ENCODE measurements at places on chromosomes 11 and 22. TPM values are rescaled to one million over a fixed set of nuclear protein-coding genes. Genes with fewer than 3 reads are reported as not detected.

GRCh38 chr11:104105155-104105554 is 58.8 kb downstream of the PDGFD start:
- no peak for DNase-seq

DNA sequence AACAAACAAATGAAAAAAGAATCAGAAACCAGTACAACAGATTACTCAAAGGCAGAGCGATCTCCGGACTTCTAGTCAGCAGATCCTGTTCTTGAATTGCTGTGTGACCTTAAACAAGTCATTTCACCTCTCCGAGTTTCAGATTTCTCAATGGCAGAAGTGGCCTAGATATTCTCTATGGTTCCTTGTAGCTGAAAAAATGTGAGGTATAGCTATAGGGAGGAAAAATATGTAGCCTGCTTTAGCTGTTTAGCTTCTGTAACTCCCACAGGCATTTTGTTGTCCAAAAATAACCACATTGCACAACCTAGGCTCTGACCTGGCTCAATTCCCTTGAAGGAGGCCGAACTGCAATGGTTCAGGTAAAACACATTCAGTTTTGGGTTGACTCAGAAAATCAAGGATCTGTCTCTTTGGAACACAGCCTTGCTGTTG is 100.7 kb downstream of the DBX1 start:
- no peak for DNase-seq

DNA sequence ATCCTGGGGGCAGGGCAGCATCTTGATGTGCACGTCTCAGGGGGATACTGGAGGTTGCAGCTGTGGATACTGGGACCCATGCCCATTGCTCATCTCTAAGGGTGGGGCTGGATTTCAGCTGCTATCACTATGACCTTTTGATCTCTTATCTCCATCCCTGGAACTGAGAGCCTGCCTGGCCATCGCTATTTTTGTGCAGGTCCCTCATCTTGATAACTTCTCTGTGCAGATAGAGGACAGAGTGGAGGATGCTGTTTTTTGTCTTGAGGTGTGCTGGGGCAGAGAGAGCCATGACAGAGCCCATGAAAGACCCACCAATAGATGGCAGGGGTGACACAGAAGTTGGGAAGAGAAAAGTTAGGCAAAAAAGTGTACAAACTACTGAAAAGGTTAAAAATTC is 5.1 kb upstream of the INSC start:
- no peak for DNase-seq

DNA sequence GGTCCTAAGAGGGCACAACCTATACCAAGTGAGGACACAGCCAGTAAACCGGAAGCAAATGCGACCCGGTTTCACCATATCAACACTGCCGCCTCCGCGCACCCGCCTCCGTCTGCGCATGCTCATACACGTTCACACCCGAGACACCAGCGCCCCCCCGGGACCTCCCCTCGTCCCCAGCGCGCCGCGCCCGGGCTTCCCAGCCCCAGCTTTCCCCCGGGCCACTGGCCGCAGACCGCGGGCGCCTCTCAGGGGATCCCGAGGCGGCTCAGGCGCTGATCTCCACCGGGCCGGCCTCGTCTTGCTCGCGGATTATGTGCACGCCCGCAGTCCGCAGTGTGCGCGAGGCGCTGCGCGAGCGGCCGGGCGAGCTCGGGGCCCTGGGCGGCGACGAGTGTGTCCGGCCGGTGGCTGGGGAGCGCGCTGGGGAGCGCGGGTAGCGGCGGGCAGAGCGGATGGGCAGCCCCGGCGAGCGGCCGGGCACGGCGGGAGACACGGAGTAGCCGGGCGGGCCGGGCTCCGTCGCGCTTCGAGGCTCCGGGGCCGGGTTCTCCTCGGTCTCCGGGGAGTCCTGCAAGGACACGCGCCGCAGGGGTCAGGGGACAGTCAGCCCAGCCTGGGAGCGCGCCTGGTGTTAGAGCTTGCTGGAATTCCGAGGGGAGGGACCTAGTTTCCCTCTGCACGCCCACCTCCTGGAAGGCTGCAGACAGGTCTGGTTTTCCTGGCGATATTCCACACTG is 2.0 kb downstream of the HEPN1 start:
- DNase-seq: peak; percentile 92

DNA sequence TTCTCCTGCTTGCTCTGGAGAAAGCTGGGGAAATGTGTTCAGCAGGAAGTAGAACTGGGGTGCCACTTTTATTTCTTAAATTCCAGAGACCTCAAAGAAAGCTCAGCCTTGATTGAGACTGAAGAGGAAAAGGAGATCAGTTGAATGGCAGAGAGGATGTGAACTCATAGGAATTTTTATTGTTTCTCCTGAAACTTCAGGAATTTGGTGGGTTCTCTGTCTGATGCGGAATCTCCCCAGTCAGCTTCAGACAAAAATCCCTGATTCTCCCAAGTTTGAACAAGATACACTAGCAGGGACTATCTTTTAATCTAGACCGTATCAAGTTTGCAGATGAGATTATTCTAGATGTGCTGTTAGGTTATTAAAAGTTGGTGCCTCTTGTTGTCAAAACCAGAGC is 23.0 kb downstream of the EHF start:
- no peak for DNase-seq

DNA sequence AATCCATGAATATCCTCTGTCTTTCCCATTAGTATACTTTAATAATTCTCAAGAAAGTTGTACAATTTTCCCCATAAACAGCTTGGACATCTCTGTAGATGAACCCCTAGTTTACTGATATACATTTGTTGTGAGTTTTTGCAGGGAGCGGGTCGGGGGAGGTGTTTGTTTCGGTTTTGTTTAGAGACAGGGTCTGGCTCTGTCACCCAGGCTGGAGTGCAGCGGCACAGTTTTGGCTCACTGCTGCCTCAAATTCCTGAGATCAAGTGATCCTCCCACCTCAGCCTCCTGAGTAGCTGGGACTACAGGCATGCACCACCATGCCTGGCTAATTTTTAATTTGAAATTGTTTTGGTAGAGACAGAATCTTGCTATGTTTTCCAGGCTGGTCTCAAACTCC is 57.6 kb downstream of the IGLL5 start:
- DNase-seq: peak; percentile 13

DNA sequence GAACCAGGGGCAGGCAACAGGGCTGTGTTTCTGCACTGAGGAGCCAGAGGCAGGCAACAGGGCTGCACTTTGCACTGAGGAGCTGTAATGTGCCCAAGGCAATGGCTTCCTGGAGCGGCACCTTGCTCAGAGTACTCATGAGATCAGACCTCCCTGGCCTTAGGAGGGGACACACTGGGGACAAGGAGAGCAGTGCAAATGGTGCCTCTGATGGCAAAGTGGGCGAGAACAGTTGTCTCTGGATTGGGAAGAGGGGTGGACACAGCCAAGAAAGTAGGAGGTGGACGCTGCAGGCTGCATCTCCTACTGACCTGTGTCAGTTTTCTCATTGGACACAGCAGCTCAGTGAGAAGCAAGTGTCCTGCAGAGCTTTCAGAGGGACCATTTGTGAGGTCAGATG is 1443.3 kb downstream of the TBC1D22A start:
- DNase-seq: no peak

- no peak for DNase-seq
Observed at GRCh38 chr11:27720277-27720830, 20.1 kb upstream of the BDNF start.

- no peak for DNase-seq
Observed at GRCh38 chr11:86781546-86781945, 18.8 kb upstream of the PRSS23 start.

DNA sequence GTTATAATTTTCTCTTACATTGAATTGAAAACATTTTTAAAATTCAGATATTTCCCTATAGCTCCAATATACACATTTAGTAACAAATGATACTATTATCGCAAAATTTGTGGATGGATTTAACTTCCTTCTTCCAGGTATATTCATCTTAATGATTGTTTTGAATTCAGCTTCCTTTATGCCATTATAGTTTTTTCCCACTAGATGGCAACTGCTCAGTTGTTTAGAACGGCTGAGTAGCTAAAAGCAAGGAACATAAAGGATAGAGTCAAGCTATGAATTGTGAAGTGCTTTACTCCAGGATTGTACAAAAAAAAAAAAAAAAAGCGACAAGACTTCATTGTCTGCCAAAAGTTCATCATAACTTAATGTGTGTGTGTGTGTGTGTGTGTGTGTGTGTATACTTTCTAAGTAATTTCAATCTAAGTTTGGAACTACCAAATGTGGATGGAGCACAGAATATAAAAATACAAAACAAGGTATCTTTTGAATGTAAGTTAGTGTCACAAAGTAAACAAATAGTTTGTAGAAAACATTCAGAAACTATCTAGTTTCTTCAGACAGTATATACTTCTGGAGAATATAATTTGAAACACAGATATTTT is 846.4 kb downstream of the DLG2 start:
- DNase-seq: no peak

- no peak for DNase-seq
Observed at GRCh38 chr11:134978388-134979088, 566.5 kb upstream of the B3GAT1 start.

GRCh38 chr22:24040946-24041345 is 29.8 kb downstream of the CABIN1 start:
- DNase-seq: no peak

DNA sequence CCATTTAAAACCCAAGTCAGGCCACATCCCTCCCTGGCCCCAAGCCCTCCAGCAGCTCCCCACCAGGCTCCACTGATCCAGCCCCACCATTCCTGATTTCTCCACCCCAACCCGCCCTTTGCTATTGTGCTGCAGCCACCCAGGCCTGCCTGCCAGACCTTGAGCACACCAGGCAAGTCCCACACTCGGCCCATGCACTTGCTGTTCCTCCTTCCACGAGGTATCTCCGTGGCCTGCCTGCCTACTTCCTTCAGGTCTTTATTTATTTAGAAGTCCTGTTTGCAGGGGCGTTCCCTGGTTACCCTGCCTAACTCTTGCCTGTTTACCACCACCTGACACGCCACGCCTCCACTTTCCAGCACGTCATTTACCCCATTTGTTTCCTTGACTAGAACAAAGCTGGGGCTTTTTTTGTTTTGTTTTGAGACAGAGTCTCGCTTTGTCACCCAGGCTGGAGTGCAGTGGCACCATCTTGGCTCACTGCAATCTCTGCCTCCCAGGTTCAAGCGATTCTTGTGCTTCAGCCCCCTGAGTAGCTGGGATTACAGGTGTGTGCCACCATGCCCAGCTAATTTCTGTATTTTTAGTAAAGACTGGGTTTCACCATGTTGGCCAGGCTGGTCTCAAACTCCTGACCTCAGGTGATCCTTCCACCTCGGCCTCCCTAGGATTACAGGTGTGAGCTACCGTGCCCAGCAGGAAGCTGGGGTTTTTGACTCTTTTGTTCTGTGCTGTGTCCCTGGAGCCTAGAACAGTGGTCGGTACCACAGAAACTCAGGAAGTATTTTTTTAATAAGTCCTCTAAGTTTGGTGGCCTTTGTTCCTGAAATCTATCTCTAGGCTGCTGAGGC is 6.7 kb downstream of the CENPM start:
- DNase-seq: no peak

DNA sequence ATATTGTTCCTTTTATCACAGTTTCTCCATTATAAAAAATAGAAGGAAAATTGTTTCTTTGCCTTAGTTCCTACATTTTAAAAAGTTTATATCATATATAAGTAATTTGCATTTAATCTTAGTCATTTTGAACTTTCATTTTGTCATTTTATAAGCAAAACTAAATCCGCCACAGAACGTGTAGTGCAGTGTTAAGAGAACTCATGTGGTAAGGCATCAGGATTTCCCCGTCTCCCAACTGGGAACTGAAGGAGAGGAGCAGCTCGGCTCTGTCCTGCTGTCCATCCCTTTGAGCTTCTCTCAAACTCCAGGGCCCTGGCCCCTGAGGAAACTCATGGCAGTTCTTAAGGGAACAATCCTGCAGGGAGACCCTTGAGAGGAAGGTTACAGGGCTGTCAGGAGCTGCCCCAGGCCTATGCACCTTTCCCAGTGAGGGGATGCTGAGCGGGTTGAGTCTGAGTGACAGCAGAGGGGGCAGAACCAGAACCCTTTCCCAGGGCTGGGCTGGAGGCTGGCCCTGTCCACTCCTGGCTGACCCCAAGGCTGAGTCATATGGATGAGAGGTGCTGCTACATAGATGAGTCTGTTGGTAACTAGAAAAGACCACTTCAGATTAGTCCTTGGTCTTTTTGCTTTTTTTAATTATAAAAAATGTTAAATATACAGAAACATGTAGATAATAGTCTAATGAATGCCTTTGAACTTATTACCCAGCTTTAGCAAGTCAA is 333.1 kb downstream of the TBC1D22A start:
- no peak for DNase-seq

GRCh38 chr11:84256618-84257017 is 970.5 kb upstream of the CCDC90B start:
- no peak for DNase-seq

DNA sequence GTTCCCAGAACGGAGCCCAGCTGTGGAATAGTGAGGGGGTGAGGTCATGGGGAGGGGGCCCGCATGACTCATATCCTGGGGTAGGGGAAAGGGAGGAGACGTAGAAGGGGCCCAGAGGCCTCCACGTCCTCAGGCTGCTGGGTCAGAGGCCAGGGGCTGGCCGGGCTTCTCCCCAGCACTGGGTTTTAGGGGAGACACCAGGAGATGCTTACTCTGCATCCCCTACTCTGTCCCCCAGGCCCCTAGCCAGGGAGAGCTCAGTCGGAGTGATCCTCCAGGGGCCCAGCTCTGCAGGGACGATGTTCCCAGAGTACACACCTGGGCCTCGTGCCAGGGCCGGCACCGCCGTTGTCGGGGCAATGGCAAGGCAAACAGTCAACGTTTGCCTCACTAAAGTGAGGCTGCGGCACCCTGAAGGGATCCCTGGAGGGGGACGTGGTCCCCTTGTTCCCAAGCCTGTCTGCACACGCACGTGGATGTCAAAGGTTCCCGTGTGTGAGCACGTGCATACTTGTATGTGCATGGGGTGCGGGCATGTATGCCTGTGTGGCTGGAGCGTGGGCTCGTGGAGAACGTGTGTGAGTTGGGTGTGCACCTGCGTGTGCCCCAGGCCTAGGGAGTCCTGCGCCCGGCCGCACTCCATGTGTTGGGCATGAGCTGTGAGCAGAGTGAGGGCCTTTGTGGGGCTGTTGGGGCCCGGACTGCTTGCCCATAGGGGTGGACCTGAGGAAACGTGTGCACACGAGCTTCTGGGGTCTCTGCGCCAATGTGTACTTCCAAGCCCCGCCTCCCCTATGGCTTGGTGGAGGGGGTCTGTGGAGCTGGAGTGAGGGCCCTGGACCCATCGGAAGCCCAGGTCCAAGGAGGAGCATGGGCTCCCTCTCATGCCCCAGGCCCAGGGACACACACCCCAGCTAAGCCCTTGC is 14.2 kb downstream of the PRR33 start:
- peak; percentile 76 for DNase-seq

DNA sequence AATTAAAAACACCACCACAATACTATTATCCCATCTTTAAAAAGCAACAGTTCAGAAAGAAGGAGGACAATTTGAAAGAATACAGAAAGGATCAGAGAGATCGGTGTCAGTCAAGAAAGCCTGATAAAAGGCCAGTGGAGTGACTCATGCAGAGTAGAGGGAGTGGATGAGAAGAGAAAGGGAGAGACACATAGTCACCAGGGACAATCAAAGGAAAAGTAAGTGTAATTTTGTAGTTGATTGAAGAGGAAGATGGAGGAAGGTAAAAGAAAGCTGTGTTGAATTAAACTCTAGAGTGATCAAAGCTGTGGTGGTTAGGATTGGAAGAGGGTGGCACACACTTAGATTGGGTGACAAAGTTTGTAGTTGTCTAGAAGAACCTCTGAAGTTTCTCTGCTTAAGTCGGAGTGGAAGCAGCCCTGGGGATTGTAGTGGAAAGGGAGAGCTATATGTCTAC is 14.1 kb downstream of the SPECC1L start:
- DNase-seq: no peak

Gene MRGPRX4
- polyA plus RNA-seq: not detected

Gene JRKL
- 28.7 TPM for polyA plus RNA-seq

Gene APOA5
- 0.07 TPM for polyA plus RNA-seq

Gene F2
- polyA plus RNA-seq: 0.17 TPM

Gene LMO2
- 48.2 TPM for polyA plus RNA-seq
